Activated T-helper 1 cell treated with anti-CD3 and anti-CD28 coated beads, Interleukin-12 subunit alpha, Interleukin-12 subunit beta, Interleukin-2, Interleukin-4 antibody, amounts not matched to agents 30 ng/mL and 10 ng/mL and 1 ng/mL, durations not matched to agents 14 hours and 24 hours and 36 hours (primary cell): ENCODE measurements at places on chromosomes 11 and 22.

DNA sequence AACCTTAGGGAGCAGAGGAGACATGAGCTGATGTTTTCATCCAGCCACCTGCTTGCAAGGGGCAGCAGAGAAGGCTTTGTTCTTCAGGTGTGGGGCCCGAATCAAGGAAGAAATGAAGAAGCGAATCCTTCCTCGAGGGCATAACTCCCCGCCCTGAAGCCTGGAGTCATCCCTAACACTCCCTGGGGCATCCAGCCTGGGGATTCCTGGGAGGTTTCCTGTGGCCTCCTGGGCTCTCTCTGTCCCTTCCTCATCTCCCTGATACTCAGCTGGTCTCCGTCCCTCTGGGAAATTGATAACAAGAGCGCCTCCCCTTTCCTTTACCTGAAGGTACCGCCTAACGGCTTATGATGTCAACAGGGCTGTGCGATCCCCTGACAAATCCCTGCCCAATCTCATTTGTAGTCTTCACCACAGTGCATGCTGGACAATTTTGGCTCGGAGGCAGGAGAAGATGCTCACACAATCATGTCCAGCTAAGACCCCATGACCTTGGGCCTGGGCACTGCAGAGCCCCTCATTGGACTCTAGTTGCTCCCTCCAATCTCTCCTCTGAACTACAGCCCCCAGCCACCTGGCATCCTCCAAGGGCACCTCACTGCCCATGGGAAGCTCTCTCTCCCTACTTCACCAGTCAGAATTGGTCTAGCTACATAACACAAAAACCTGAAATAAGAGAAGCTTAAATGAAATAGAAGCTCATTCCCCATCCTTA, 80.6 kb upstream of the RTL6 start:
- H3K4me3 ChIP-seq, result no peak overlapping the region
- no peak overlapping the region for H3K27ac ChIP-seq
- DNase-seq, result no peak
- H3K27me3 ChIP-seq, result peaks cover 3% of the 10 kb centered on the region
- no peaks in the 10 kb centered on the region for H3K4me1 ChIP-seq
- no peaks in the 10 kb centered on the region for H3K36me3 ChIP-seq

DNA sequence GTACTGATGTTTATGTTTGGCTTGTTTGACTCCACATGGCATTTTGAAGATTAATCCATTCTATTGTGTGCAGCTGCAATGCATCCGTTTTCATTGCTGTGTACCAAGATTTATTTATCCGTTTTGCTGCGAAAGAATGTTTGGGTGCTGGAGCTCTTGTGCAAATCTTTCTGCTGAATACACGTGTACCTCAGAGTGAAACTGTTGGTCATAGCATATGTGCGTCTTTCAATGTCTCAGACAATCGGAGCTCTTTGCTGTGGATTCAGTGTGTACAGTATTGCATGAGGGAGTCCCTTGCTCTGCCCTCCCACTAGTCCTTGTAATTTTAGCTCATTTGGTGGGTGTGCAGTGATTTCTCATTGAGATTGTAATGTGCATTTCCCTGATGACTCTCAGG, 545.4 kb downstream of the TBC1D22A start:
- no peak for DNase-seq
- H3K36me3 ChIP-seq, result no peaks in the 10 kb centered on the region
- H3K27ac ChIP-seq, result no peak overlapping the region
- no peak overlapping the region for H3K4me3 ChIP-seq
- no peaks in the 10 kb centered on the region for H3K27me3 ChIP-seq

- H3K4me1 ChIP-seq, result no peaks in the 10 kb centered on the region
- H3K27ac ChIP-seq, result no peak overlapping the region
- H3K36me3 ChIP-seq, result no peaks in the 10 kb centered on the region
- DNase-seq, result no peak
- H3K27me3 ChIP-seq, result peaks cover 1% of the 10 kb centered on the region
Measured at GRCh38 chr11:7275133-7275532, 23.4 kb downstream of the SYT9 start.

DNA sequence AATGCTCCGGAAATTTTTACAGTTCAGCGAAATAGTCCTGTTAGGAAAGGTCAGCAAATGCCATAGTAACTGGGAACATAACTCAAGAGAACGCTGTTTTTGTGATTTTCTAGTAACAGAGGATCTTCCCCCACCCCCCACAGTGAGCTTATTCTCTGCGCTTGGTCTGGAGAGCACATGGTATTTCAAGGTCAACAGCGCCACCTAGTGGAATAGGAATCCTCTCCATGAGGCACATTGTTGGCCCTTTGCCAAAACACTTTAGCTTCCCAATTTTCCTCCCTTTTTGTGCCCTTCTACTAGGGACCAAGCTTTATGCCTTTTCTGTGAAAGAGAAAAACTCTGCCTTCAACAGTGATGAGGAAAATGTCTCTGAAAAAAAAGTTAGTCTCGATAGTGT, 13.2 kb upstream of the OR4C12 start:
- no peaks in the 10 kb centered on the region for H3K27me3 ChIP-seq
- no peak overlapping the region for H3K4me3 ChIP-seq
- H3K4me1 ChIP-seq, result no peaks in the 10 kb centered on the region
- H3K27ac ChIP-seq, result no peak overlapping the region
- no peaks in the 10 kb centered on the region for H3K36me3 ChIP-seq

- no peaks in the 10 kb centered on the region for H3K4me1 ChIP-seq
- DNase-seq, result no peak
- H3K4me3 ChIP-seq, result no peak overlapping the region
- H3K36me3 ChIP-seq, result no peaks in the 10 kb centered on the region
- H3K27me3 ChIP-seq, result no peaks in the 10 kb centered on the region
Measured at GRCh38 chr22:47813661-47814060, 1051.2 kb downstream of the TBC1D22A start.

DNA sequence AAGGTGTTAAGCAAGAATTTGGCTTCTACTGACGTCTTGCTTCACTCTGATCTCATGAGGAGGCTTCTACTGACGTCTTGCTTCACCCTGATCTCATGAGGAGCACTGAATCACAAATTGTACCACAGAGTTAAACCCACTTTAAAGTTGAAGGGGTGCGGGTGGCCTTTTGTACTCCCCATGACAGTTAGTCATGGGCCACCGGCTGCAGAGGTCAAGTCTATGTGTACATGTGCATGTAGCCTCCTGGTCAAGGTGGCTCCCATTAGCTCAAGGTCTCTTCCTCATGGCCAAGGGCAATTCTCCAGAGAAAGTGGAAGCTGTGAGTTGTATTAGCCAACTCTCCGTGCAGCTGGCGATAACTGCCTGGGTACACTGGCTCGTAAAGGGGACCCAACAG, 23.1 kb upstream of the FZD4 start:
- no peaks in the 10 kb centered on the region for H3K36me3 ChIP-seq
- DNase-seq, result no peak
- no peaks in the 10 kb centered on the region for H3K4me1 ChIP-seq
- H3K27me3 ChIP-seq, result no peaks in the 10 kb centered on the region
- H3K4me3 ChIP-seq, result no peak overlapping the region

GRCh38 chr11:96287822-96288439, 55.1 kb downstream of the MAML2 start:
- DNase-seq, result no peak
- H3K4me1 ChIP-seq, result peaks cover 45% of the 10 kb centered on the region
- H3K27ac ChIP-seq, result peak overlapping the region; percentile 59
- H3K27me3 ChIP-seq, result no peaks in the 10 kb centered on the region

- no peaks in the 10 kb centered on the region for H3K36me3 ChIP-seq
- H3K4me1 ChIP-seq, result no peaks in the 10 kb centered on the region
- H3K27ac ChIP-seq, result no peak overlapping the region
- DNase-seq, result no peak
- H3K4me3 ChIP-seq, result no peak overlapping the region
Measured at GRCh38 chr11:129732941-129733340, 82.7 kb upstream of the TMEM45B start.

DNA sequence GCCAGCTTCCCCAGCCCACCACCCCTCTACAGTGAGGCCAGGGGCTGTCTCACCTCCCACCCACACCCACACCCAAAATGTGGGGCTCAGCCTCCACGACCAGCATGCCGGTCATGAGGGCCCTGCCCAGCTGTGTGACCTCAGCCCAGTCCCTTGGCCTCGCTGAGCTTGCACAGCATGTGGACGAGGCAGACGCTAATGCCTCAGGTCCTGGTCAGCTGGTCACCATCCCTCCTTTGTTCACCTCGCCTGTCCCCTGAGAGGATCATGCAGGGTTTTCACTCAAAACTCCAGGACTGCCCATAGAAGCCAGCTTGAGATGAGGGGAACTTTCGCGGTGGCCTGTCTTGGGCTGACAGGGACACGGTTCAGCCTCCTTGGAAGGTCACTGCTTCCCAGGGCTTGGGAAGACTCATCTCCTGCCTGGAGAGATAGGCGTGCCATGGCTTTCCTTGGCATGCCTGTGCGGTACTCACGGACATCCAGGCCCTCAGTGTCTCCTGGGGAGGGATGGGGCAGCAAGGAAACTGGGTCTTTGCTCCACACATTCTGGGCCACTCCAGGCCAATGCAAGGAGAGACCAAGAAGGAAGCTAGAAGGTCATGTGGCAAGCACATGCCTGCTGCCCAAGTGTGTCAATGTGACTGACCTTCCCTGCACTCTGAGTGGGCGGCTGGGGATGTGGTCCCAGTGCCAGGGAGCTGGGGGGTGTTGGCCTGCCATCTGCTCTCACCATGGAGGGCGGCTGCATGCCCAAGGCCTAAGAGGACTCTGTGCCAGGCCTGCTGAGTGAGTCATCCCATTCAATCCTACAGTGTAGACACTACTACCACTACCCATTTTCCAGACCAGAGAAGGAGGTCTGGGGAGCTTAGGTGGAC, 3.2 kb upstream of the RTN4R start:
- H3K4me1 ChIP-seq, result no peaks in the 10 kb centered on the region
- H3K27ac ChIP-seq, result no peak overlapping the region
- no peak overlapping the region for H3K4me3 ChIP-seq
- peaks cover 7% of the 10 kb centered on the region for H3K27me3 ChIP-seq

- no peak overlapping the region for H3K27ac ChIP-seq
- DNase-seq, result no peak
- no peaks in the 10 kb centered on the region for H3K27me3 ChIP-seq
- H3K36me3 ChIP-seq, result no peaks in the 10 kb centered on the region
- H3K4me3 ChIP-seq, result no peak overlapping the region
Measured at GRCh38 chr11:69909561-69910518, 90.6 kb upstream of the FGF3 start.
